CD4-positive, alpha-beta T cell treated with Interleukin-6 at 100 ng/mL for 8 hours (primary cell): ENCODE measurements at places on chromosomes 4 and X.
A peak's percentile ranks its signal among the peaks of the same experiment; 100 is the strongest.

- DNase-seq, result no peak
Measured at GRCh38 chr4:105116616-105117319, 29.9 kb upstream of the TET2 start.

- DNase-seq, result peak; percentile 22
Measured at GRCh38 chr4:99847362-99847976, 30.8 kb downstream of the DAPP1 start.

- DNase-seq, result no peak
Measured at GRCh38 chr4:181597766-181598165, 645.4 kb upstream of the TENM3 start.

GRCh38 chrX:17968367-17968766, 107.3 kb upstream of the RAI2 start:
- DNase-seq, result no peak

DNA sequence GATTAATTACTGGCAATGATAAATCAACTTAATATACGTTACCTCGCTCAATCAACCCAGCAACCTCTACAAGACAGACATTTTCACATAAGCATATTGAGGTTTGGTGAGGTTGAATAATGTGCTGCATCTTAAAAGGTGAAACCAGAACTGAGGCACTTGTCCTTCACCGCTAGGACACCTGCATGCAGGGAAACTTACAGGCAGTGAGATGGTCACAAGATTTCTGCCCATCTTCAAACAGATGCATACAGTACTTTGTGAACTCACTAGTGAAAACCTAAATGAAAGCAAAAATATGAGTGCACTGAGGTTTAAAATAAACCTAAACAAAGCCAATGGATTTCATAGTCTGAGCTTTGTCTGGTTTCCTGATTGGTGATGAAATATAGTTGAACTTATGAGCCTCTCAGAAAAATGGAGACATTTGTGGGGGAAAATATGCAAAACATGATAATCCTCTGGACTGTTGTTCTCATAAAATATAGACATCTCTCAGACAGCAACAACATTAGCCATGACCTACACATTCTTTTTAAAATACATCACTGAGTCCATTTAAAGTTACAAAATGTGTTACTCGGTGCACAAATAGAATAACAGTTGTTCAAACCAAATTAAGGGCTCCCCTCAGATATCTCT, 20.9 kb upstream of the PRSS12 start:
- DNase-seq, result no peak

- DNase-seq, result no peak
Measured at GRCh38 chrX:143854006-143854405, 29.9 kb upstream of the UBE2NL start.

- DNase-seq, result no peak
Measured at GRCh38 chr4:18518098-18518497, 496.5 kb upstream of the LCORL start.

- no peak for DNase-seq
Measured at GRCh38 chr4:165325732-165326512, 1.5 kb upstream of the MSMO1 start.

DNA sequence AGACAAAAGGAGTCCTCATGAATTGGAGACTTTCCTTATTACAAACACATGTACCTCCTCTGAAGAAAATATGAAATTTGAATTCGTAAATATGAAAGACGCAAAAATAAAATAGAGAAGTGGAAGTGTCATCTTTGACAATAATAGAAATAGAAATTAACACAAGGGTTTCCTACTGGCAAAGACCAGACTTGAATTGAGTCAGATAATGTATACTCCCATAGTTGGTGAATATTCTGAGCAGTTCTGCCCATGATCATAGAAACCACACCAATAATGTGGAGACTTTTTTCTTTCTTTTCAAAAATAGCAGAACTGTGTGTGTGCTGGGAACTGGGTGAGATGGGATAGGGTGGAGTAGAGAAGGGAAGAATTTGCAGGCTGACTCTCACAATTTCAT, 277.7 kb upstream of the TET2 start:
- DNase-seq, result no peak

DNA sequence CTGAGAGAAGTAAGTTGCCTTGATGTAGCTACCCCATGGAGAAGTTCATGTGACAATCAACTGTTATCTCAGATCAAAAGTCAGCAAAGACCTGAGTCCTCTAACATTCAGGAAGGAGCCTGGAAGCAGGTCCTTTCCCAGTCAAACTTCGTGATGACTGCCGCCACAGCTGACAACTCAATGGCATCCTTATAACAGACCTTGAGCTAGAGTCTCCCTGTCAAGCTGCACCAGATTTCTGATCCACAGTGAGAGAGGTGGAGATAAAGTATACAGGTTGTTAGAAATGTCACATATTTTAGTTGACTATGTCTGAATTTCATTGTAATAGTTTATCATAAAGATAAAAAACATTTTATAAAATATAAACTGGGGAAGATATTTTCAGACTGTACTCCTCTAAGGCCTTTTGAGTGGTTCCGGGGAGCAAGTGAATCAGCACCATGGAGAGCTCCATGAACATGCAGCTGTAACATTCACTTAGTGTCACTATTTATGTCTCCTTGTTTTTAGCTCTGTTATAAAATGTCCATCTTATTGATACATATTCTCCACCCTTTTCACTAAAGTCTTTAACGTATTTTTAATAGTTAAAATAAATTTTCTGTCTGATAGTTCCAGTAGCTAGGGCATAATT, 1653.5 kb upstream of the AGA start:
- no peak for DNase-seq

DNA sequence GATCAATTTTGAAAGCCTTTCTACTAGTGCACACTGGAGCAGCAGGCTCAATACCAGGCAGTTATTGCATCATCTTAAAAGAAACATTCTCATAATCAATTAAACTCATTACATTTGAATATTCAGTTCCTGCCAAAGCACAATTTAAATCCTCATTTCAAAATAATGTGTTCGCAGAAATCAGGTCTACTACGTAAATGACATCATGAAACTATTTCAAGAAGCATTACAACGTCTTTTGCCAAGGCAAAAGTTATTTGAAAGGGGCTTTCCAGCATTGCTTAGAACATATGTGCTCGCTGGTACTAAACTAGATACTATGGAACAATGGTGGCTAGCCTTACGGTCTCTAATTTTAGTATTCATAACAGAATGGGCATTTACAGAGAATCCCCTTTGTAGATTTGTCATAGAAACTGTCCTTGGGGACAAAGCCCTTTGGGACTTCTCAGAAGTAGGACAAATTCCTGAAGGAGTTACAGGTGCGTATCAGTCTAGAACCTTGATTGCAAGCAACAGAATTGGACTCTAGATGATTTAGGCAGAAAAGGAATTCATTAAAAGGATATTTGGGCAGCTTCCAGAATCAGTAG, 27.6 kb upstream of the HUWE1 start:
- no peak for DNase-seq

- DNase-seq, result no peak
Measured at GRCh38 chr4:184421533-184422155, 52.7 kb downstream of the IRF2 start.

DNA sequence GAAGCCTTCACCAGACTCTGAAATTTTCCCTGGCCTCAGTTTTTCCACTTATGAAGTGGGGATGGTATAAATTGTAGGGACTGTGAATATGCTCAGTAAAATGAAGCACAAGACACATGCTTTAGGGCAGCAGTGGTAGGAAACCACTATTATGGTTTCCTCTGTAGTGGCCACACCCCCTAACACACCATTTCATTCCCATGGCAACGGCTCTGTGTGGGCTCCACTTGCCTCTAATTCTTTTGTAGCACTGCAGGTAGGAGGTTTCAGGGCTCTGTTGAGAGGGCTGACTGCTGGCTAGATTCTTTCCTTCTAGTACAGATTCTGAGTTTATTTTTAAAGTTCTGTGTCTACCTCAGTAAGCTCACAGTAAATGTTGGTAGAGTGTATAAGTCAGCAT, 3.5 kb upstream of the VMA21 start:
- DNase-seq, result peak; percentile 71

DNA sequence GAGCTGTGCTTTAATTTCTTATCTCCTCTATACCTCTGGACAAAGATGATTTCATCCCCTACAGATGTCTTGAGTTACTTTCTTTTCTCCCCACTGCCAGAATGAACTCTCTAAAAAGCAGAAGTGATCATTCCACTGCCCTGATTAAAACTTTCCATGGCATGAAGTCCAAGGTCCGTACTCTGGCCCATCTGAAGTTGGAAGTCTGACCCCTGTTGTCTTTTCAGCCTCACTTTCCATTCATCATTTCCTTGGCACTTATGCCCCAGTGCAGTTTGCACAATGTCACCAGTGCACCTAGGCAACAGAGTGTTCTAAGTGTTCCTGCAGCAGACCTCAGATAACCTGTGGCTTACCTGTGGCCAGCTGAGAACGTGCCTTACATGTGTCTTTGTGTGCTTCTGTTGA, 242.4 kb downstream of the FRAS1 start:
- no peak for DNase-seq

GRCh38 chr4:177671845-177672244, 229.6 kb upstream of the AGA start:
- DNase-seq, result no peak

DNA sequence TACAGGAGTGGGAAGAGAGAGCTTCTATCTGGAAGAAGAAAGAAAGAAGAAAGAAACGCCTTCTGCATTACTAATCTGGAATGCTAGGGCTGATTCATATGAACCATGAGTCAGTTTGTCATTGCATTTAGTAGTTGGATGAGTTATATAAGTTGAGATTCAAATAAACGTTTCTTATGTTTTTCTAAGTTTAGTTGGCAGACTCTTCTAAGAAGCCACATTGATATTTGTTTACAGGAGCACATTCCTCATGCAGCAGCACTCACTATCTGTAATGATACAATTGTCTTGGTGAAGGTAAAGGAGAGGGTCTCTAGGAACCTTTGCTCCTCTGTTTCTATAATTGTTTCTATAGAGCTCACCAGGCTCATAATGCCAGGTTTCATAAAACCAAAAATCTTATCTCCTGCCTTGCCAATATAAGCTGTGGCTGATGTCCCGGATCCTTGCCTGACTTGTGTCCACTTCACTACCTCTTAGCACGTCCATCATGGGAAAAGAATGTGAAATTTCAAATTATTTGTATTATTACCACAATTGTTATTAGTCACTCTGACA, 39.5 kb downstream of the HOPX start:
- no peak for DNase-seq

GRCh38 chr4:184364100-184364921, 110.0 kb downstream of the IRF2 start:
- no peak for DNase-seq

DNA sequence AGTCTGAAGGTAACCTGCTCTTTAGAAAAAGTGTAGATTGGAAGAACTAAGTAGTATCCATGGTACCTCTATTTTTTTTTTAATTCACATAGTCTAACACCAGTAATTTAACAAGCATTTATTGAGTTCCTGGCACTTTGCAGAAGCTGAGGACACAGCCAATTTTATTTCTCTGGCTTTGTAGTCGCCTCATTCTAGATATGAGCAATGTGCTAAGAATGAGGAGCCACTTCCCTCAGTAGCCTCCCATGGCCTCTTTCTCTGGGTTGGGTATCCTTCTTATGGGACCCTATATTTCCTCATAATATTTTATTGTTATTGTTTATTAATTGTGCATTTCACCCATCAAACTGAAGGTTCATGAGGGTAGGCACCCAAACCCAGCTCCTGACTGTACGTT, 67.6 kb downstream of the ENPEP start:
- DNase-seq, result no peak

DNA sequence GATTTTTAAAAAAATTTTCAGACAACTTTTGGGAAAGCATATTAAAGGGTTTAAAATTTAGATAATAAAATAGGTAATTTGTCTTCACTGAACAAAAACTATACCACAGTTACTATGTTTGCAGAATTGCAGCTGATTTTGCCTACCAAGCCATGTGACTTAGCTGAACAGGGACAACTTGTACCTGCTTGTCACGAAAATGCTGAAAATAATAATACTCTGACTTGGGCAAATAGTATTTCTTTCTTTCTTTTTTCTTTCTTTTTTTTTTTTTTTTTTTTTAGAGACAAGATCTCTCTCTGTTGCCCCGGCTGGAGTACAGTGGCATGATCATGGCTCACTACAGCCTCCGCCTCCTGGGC, 225.2 kb upstream of the PPP1R2C start:
- DNase-seq, result no peak

GRCh38 chr4:153758136-153758535, 1.7 kb downstream of the RNF175 start:
- no peak for DNase-seq

GRCh38 chrX:40169193-40170101, 71.7 kb upstream of the BCOR start:
- DNase-seq, result peak; percentile 82

DNA sequence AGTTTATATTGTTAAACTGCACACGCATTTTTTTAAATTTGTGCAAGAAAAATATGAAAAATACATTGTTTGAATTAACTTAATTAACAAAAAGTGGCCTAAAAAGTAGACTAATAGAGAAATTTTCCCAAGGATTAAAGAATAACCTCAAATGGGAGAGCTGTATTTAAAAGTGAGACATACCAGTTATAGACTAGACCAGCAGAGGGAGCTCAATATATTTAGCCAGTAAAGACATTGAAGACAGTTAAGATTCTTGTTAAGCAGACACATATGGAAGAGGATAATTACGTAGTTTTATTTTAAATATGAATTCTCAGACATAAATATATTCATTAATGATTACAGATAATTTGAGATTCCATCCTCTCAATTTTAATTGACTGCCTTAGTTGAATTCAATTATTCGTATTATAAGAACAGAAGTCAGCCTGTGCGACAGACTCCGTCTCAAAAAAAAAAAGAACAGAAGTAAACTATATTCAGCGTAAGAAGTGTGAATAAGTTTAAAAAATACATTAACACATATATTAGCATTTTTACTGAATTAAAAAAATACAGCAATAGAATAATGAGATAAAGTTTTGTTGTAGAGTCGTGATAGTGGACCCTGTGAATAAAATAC, 64.8 kb downstream of the GLRA3 start:
- no peak for DNase-seq

- DNase-seq, result no peak
Measured at GRCh38 chr4:183299464-183299863, 20.6 kb downstream of the CLDN22 start.

- peak; percentile 75 for DNase-seq
Measured at GRCh38 chrX:119682019-119682989, 10.7 kb downstream of the SEPTIN6 start.

GRCh38 chrX:9286234-9286633, 178.6 kb upstream of the TBL1X start:
- no peak for DNase-seq

DNA sequence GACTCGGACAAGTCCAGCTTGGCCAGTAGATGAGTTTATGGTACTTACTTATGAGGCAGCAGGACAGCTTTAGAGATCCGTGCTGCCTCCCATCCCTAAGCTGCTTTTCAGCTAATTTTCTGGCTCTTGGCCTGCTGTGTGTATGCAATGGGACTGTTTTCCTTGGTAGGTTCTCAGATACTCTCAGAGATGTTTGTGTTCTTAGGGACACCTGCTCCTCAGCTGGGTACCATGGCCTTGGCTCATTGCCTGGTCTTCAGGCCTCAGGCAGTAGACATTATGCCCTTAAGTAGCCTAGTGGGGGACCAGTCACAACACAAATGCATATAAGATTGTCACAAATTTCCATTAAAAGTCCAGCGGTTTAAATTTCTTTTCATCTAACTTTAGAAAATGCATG, 688.0 kb downstream of the PCDH7 start:
- no peak for DNase-seq

GRCh38 chr4:8756816-8757215, 114.8 kb downstream of the HMX1 start:
- no peak for DNase-seq

GRCh38 chrX:154411981-154412340, 622 bp downstream of the TAFAZZIN start:
- DNase-seq, result peak; percentile 46

- DNase-seq, result no peak
Measured at GRCh38 chr4:164538097-164538496, 215.8 kb upstream of the SMIM31 start.

GRCh38 chr4:95534032-95534431, 14.7 kb downstream of the UNC5C start:
- DNase-seq, result no peak
